ENCODE measurements at places on chromosomes 3 and 15. TPM values are rescaled to one million over a fixed set of nuclear protein-coding genes. Genes with fewer than 3 reads are reported as not detected.
A peak's percentile ranks its signal among the peaks of the same experiment; 100 is the strongest.

- DNase-seq: no peak
- no peaks in the 10 kb centered on the region for H3K27me3 ChIP-seq
- H3K4me3 ChIP-seq: no peak overlapping the region
Observed at GRCh38 chr3:173970281-173970680, 572.7 kb downstream of the NLGN1 start.

Gene ASB14
- total RNA-seq: not detected

GRCh38 chr3:181253796-181254195, 264.3 kb upstream of the DNAJC19 start:
- DNase-seq: no peak
- no peak overlapping the region for H3K27ac ChIP-seq
- no peaks in the 10 kb centered on the region for H3K27me3 ChIP-seq
- no peaks in the 10 kb centered on the region for H3K4me1 ChIP-seq
- no peak overlapping the region for H3K4me3 ChIP-seq
- H3K36me3 ChIP-seq: no peaks in the 10 kb centered on the region

- peak overlapping the region; percentile 95 for H3K4me3 ChIP-seq
- DNase-seq: no peak
- peaks cover 38% of the 10 kb centered on the region for H3K4me1 ChIP-seq
- peaks cover 27% of the 10 kb centered on the region for H3K36me3 ChIP-seq
- H3K27ac ChIP-seq: peak overlapping the region; percentile 97
Observed at GRCh38 chr15:74616996-74617395, 1.4 kb downstream of the CLK3 start.

DNA sequence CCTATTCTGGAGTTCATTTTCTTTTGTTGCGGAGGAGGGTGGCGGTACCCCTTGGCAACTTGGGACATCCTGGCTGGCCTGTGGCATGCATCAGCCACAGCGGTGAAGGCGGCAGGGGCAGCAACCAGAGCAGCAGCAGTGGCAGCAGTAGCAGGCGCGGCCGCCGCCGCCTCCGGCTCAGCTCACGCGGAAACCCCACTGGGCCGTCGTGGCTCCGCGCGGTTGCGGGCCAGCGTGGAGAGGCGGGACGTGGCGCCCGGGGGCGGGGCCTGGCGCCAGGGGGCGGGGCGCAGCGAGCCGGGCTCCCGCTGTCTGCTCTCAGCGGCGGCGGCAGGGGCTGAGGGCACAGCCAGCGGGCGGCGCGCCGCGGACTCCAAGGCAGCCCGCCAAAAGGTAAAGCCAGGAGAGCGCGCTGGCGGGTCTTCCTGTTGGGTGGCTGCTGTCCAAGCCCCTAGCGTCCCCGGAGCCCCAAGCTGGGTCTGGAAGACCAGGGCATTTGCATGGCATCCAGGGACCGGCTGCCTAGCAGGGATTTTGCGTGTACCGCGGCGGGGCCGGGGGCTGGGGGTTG, 334.4 kb upstream of the THRB start:
- H3K27me3 ChIP-seq: no peaks in the 10 kb centered on the region
- no peak overlapping the region for H3K4me3 ChIP-seq
- no peak overlapping the region for H3K27ac ChIP-seq

- no peak overlapping the region for H3K27ac ChIP-seq
- H3K4me3 ChIP-seq: no peak overlapping the region
- H3K4me1 ChIP-seq: no peaks in the 10 kb centered on the region
Observed at GRCh38 chr3:54862526-54862925, 65.3 kb downstream of the LRTM1 start.

DNA sequence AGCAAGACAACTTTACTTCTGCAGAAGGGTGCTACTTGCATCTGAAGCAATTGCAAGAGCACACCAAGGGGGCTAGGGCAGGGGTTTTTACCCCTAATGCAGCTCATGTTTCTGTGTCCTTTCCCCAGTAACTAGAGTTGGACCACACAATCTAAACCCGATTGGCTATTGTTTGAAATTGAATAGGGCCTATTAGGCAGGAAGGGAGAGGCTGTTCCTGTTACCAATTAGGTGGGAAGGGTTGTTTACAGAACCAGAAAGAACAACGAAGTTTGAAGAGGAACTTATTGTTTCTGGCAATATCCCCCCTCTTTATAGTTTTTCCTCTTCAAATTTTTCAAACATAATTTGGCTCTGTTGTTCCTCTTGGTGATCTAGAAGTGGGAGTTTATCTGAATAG, 85.5 kb downstream of the CHCHD4 start:
- no peaks in the 10 kb centered on the region for H3K36me3 ChIP-seq
- no peak for DNase-seq

DNA sequence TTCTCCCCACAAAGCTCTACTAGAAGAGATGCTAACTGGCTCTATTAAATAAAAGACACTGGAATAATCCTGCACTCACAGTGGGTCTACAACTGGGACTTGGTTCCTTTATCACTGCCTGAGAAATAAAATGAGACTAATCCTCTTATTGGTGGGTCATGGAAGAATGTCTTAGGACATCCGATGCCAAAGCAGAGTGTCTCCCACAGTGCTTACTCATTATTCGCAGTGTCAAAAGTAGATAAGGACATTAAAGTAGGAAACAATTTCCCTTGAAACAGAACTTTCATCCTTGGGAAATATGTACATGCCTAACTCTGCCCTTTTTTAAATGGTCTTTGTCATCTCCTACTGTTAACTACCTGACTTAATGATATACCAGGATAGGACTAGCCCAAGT, 71.5 kb downstream of the GSK3B start:
- H3K36me3 ChIP-seq: no peaks in the 10 kb centered on the region
- H3K27me3 ChIP-seq: no peaks in the 10 kb centered on the region
- no peak overlapping the region for H3K4me3 ChIP-seq
- H3K4me1 ChIP-seq: peaks cover 34% of the 10 kb centered on the region
- DNase-seq: no peak

DNA sequence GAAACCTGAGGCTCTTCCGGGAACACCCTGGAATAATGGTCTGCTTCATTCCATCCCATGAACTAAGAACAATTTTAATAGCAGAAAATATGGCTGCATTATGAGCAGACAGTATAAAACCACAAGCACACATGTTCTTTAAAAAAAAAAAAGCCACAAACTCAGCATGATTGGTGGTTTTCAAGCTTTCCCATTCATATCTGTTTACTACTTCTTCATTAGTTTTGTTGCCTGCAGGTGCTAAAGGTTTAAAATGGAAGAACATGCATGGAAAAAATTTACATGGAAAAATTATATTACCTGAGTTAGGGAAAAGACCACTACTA, 137.9 kb upstream of the HES1 start:
- H3K27me3 ChIP-seq: no peaks in the 10 kb centered on the region
- H3K4me3 ChIP-seq: no peak overlapping the region
- no peak overlapping the region for H3K27ac ChIP-seq
- no peaks in the 10 kb centered on the region for H3K4me1 ChIP-seq
- no peaks in the 10 kb centered on the region for H3K36me3 ChIP-seq
- DNase-seq: no peak

DNA sequence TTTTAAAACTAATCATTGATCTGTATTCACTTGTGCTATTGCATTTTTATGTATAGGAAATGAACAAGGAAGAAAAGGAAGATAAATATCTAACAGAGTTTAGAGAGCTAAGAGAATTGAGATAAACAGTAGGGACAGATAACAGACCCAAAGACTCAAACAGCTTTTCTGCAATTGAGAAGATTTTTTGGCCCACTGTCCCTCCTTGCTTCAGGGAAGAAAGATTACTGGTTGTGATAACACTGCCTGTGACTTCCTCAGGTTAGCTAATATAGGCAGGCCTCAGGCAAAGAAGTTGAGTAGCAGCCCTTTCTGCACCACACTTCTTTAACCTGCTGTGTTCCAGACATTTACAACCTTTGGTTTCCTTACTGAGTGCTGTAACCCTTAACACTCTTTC, 2.7 kb upstream of the COX17 start:
- no peak for DNase-seq
- H3K27ac ChIP-seq: no peak overlapping the region
- H3K4me3 ChIP-seq: no peak overlapping the region
- H3K4me1 ChIP-seq: peaks cover 16% of the 10 kb centered on the region
- peaks cover 2% of the 10 kb centered on the region for H3K36me3 ChIP-seq

Gene ARPIN
- 0.02 TPM for total RNA-seq

GRCh38 chr3:34011171-34012101, 213.0 kb downstream of the PDCD6IP start:
- no peaks in the 10 kb centered on the region for H3K27me3 ChIP-seq
- H3K27ac ChIP-seq: no peak overlapping the region
- H3K36me3 ChIP-seq: no peaks in the 10 kb centered on the region
- no peak overlapping the region for H3K4me3 ChIP-seq
- H3K4me1 ChIP-seq: peaks cover 9% of the 10 kb centered on the region

DNA sequence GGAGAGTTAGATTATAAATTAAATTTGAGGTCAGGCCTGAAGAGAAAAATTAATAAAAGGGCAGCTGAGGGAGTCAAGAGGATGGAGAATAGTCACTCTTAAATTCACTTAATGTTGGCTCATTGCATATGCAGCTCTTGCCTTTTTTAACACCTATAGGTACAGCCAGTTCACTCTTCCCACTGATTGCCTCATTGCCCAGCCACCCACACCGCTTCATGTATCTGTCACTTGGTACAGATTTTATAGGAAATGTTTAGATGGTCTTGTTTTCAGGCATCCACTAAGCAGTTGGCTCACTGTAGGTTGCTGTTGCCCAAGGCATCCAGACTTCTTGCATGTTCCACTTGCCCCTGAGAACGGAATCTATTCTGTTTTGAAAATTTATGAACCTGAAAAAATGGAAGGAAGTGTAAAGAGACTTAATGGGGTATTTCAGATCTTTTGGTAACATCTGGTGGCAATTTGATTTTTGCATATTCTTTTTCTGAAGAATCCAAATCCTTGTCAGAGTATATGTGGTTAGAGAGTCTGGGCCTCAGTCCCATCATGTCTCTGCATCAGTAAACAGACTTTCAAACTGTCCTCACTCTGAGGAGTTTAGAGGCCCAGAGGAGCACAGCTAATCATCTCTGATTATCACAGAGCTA, 151.9 kb downstream of the RBPMS2 start:
- no peak overlapping the region for H3K27ac ChIP-seq
- peaks cover 93% of the 10 kb centered on the region for H3K4me1 ChIP-seq
- no peak for DNase-seq
- H3K4me3 ChIP-seq: peak overlapping the region; percentile 51

DNA sequence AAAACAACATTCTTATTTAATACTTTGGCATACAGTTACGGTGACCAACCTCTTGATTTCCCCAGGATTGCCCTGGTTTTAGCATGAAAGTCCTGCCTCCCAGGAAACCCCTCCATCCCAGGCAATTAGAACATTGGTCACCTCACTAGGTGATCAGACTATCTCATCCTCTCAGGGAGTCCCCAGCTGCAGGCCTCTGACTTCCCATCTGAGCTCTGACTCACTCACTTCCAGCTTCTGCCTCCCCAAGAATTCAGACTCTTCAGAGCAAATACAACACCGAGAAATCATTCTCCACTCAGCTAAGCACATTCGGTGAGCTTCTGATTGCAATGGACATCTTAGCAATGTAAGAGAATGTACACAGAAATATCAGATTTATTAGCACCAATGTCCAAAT, 92.4 kb upstream of the HES1 start:
- no peaks in the 10 kb centered on the region for H3K4me1 ChIP-seq
- no peak for DNase-seq
- H3K27me3 ChIP-seq: no peaks in the 10 kb centered on the region
- H3K36me3 ChIP-seq: no peaks in the 10 kb centered on the region
- H3K4me3 ChIP-seq: no peak overlapping the region
- no peak overlapping the region for H3K27ac ChIP-seq

DNA sequence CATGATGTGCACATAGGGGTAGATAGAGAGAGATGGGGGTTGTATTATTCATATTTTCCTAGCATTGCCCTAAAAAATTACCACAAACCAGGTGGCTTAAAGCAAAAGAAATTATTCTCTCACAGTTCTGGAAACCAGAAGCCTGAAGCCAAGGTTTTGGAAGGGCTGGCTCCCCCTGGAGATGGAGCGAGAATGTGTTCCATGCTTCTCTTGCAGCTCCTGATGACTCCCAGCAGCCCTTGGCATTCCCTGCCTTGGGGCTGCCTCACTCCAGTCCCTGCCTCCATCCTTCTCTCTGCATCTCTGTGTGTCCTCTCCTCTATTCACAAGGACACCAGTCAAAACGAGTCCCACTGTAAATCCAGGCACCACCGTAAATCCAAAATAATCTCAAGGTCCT, 91.5 kb upstream of the FAM174B start:
- no peak overlapping the region for H3K4me3 ChIP-seq
- H3K27ac ChIP-seq: no peak overlapping the region
- no peaks in the 10 kb centered on the region for H3K27me3 ChIP-seq
- H3K4me1 ChIP-seq: no peaks in the 10 kb centered on the region

Gene EOMES
- 37.2 TPM for total RNA-seq

GRCh38 chr15:85350395-85350794, 30.0 kb upstream of the AKAP13 start:
- H3K27ac ChIP-seq: no peak overlapping the region
- no peak overlapping the region for H3K4me3 ChIP-seq

DNA sequence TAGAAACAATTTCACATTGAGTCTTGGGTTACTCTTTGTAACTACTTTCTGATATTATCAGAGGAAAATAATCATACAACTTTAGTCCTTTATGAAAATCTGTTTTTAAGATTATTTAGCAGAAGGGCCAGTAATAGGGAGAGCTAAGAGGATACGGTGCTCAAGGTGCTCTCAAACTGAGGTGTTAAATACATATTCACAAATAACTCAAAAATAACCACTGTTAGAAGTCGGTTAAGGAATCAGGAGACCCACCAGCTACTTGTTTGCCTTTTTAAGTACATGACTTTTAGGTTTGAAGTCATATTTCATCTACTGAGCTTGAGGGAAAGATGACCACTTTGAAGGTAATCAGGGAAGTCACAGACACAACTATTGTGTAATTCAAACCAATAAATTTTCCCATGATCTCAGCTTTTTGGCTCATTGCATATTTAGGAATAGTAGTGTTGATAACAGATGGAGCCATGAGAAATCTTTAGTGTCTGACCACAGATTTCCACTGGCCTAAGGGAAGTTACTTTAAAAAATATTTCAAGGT, 1.4 kb upstream of the RSRC1 start:
- DNase-seq: no peak
- peaks cover 50% of the 10 kb centered on the region for H3K4me1 ChIP-seq
- no peak overlapping the region for H3K27ac ChIP-seq
- H3K27me3 ChIP-seq: peaks cover 43% of the 10 kb centered on the region

- no peaks in the 10 kb centered on the region for H3K36me3 ChIP-seq
- no peak overlapping the region for H3K4me3 ChIP-seq
- H3K4me1 ChIP-seq: peaks cover 12% of the 10 kb centered on the region
- no peak overlapping the region for H3K27ac ChIP-seq
- DNase-seq: no peak
Observed at GRCh38 chr15:45449916-45450867, 71.8 kb upstream of the GATM start.

- no peak overlapping the region for H3K27ac ChIP-seq
- no peak overlapping the region for H3K4me3 ChIP-seq
- no peaks in the 10 kb centered on the region for H3K27me3 ChIP-seq
- H3K36me3 ChIP-seq: no peaks in the 10 kb centered on the region
- DNase-seq: no peak
- peaks cover 29% of the 10 kb centered on the region for H3K4me1 ChIP-seq
Observed at GRCh38 chr3:17153209-17153608, 268.5 kb downstream of the PLCL2 start.

- no peaks in the 10 kb centered on the region for H3K27me3 ChIP-seq
- H3K4me3 ChIP-seq: no peak overlapping the region
- DNase-seq: no peak
- H3K27ac ChIP-seq: no peak overlapping the region
- no peaks in the 10 kb centered on the region for H3K36me3 ChIP-seq
Observed at GRCh38 chr3:174125267-174125824, 727.8 kb downstream of the NLGN1 start.

Gene COL6A5
- not detected for total RNA-seq
